ENCODE measurements at places on chromosomes 16 and 17. TPM values are rescaled to one million over a fixed set of nuclear protein-coding genes. Genes with fewer than 3 reads are reported as not detected.

GRCh38 chr16:11535494-11535893 lies 51.2 kb downstream of the LITAF start:
- DNase-seq: no peak

- no peak for DNase-seq
Observed at GRCh38 chr17:50949128-50949988, 83.2 kb upstream of the TOB1 start.

DNA sequence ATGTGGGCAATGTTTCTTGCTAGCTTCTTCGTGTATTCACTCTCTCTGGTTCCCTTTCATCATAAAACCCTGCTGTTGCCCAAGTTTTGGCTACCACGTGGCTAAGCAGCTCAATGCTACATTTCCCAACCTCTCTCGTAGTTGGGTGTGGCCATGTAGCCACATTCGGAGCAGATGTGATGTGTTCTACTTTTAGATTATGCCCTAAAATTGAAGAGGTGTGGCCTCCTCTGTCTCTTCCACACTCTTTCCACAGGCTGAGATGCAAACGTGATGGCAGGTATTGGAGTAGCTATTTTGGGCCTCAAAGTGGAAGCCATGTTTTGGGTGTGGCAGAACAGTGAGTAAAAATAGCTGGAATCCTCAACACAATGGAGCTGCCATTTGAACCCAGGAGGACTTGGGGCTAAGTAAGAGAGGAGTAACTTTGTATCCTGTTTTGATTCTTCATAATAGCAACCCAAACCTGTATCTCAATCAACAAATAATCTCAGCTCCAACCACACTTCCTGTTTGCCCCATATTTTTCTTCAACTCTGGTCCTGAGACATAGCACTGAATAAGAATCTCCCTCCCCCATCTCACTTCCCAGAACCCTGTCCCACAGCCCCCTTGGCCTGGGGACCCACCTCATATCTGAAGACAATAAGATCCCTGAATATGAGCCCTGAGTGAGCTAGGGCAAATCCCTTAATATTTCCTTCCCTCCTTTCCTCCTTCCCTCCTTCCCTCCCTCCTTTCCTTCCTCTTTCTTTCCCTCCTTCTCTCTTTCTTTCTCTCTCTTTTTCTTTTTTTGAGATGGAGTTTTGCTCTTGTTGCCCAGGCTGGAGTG lies 4.0 kb downstream of the NUPR1 start:
- DNase-seq: no peak

- no peak for DNase-seq
Observed at GRCh38 chr16:5549802-5550201, 452.2 kb upstream of the EEF2KMT start.

DNA sequence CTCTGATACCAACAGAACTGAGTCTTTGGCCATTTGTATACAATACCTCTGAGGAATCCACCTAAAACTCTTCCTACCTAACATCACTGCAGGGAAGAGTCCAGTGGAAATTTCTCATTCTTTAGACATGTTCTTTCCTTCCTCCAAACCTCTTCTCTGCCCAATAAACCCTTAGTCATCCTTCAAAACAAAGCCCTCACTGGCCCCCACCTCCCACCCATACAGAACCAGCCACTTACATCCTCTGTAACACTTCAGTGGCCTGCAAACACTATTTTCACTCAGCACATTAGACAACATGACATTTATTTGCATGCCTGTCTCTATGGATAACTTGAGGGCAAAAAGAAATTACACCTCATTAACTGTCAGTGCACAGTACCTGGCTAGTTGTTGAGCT lies 200.3 kb upstream of the NOG start:
- DNase-seq: no peak

DNA sequence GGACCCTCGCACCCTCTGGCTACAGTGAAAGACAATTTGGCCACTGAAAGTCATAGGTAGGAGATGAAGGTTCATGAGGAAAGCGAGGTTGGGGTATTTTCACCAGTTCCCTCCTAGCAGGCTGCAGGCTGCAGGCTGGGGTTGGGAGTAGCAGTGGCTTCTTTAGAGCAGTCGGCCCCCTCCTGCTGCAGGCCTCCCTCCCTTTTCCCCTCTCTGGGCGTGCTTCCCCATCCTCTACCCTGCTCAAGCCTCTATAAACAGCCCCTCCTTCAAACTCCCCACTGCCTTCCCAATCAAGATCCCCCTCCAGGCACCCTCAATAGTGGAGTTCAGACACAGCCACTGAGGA lies 41.8 kb downstream of the GAS7 start:
- DNase-seq: no peak

DNA sequence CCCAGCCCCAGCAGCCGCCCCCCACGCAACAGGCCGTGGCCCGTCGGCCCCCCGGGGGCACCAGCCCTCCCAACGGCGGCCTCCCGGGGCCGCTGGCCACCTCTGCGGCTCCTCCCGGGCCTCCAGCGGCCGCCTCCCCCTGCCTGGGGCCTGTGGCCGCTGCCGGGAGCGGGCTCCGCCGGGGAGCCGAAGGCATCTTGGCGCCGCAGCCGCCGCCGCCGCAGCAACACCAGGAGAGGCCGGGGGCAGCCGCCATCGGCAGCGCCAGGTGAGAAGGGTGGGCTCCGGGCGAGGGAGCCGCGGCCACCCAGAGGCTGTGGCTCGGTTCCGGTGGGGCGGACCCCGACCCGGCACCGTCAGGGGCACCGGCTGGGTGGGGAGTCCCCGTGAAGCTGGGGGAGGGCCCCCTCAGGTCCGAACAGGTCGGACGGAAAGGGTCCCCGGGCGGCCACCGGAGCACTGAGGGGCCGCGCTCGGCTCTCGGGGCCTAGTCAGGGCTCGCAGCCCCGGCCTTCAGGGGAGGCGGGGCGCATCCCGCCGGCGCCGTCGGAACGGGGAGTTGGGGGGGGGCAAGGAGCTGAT lies 583 bp downstream of the ATXN2L start:
- no peak for DNase-seq

- DNase-seq: no peak
Observed at GRCh38 chr17:30323895-30324319, 9.9 kb downstream of the TMIGD1 start.

DNA sequence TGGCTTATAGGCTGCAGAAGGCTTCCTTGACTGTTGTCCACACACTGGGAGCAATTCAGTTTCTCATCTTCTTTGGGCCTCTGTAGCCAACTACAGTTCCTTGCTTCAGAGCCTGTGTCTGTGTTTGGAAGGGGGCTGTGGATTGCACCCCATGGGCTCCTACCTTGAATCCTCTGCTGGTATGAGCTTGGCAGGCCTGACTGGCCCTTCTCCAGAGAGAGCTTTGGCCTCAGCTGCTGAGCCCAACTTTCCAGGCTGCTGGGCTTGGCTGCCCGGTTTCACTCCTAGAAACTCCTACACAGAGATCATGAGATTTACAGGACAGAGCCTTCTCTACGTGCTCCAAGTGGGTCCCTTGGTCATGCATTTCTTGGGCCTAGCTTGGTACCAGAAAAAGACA lies 354.4 kb downstream of the SNX29 start:
- DNase-seq: no peak

GRCh38 chr17:80696456-80696855 lies 151.8 kb downstream of the RPTOR start:
- DNase-seq: no peak

- DNase-seq: no peak
Observed at GRCh38 chr17:72385475-72385874, 264.7 kb downstream of the SOX9 start.

- no peak for DNase-seq
Observed at GRCh38 chr17:4631836-4632580, 9.5 kb downstream of the ALOX15 start.

DNA sequence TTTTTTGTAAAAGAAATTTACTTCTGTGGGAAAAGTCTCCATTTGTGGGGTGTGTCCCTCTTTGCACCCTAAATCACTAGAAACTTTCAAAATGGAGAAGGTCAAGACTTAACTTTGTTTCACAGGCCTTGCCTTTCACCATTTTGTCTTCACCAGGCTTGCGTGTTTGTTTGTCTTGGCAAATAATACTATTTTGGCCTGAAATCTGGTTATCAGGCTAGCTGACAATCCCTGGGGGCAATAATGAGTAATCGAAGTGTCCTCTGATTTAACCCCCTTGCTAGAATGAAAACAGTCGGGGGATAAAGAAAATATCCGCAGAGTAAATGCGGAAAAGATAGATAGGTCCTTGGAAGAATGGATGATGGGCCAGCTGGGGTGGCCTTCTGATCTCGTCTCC lies 34.5 kb downstream of the SLC39A11 start:
- DNase-seq: no peak

- no peak for DNase-seq
Observed at GRCh38 chr16:85240982-85241924, 129.0 kb upstream of the CIBAR2 start.

GRCh38 chr16:67169642-67170167 lies 633 bp upstream of the NOL3 start:
- DNase-seq: no peak

GRCh38 chr16:79269211-79269863 lies 331.2 kb downstream of the MAF start:
- DNase-seq: no peak

GRCh38 chr16:1583180-1583579 lies 28.7 kb downstream of the IFT140 start:
- no peak for DNase-seq

- DNase-seq: no peak
Observed at GRCh38 chr17:12644623-12645022, 21.1 kb upstream of the MYOCD start.

GRCh38 chr16:8874388-8874787 lies 5.6 kb upstream of the CARHSP1 start:
- no peak for DNase-seq

GRCh38 chr17:6812295-6812694 lies 19.2 kb downstream of the TEKT1 start:
- DNase-seq: no peak

GRCh38 chr17:48444516-48445247 lies 14.7 kb upstream of the SKAP1 start:
- DNase-seq: no peak

The NPB gene
- polyA plus RNA-seq: 3.0 TPM

The GJC1 gene
- 0.86 TPM for polyA plus RNA-seq

The MLST8 gene
- polyA plus RNA-seq: 61.7 TPM

The DDX5 gene
- 493 TPM for polyA plus RNA-seq

The HOXB1 gene
- 0.06 TPM for polyA plus RNA-seq

The MLYCD gene
- 2.1 TPM for polyA plus RNA-seq

The OTOP3 gene
- not detected for polyA plus RNA-seq
